AG08395 (cell line): ENCODE measurements at places on chromosomes 6 and 20.

DNA sequence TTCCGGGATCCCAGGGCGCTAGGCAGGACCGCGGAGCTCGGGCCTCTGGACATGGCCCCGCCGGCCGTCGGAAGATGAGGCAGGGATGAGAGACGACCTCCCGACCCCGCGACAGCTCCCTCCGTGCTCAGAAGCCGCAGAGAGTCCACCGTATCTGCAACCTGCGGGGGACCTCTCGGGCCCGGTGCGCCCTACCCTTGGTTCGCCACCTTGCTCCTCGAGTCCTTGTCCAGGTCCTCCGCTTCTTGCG, 301 bp downstream of the PPP1R3D start:
- no peak for DNase-seq

DNA sequence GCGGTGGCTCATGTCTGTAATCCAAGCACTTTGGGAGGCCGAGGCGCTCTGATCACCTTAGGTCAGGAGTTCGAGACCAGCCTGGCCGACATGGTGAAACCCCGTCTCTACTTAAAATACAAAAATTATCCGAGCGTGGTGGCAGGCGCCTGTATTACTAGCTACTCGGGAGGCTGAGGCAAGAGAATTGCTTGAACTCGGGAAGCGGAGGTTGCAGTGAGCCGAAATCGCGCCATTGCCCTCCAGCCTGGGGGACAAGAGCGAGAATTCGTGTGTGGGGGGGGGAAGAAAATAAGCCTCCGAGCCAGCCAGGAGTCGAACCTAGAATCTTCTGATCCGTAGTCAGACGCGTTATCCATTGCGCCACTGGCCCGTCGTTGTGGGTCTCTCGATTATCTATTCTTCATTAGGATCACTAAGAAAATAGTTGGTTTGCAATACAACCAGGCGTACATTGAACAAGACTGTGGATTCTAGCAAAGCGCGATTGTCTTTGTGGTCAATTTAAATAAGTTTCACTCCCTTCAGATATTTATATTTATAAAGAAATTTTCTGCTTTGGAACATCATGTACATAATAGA, 33.9 kb upstream of the PRSS16 start:
- DNase-seq = no peak

DNA sequence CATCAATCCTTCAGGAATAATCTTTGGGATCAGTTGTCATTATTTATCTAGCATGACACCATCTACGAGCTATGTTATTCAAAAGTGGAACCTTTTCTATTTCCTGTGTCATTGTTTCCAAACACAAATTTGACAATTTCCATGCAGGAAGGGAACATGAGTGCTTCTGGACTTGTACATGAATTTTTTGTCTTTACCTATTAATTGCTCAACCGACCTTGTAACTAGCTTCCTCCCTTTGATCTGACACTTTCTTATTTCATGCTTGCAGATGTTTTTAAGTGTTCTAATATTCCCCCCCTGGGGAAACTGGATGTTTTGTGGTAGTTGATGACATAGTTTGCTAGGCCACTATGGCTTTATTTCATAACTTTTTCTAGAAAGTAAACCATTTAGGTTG, 139.4 kb downstream of the BMP2 start:
- DNase-seq = no peak

- no peak for DNase-seq
Measured at GRCh38 chr20:53492212-53492611, 101.4 kb downstream of the ZNF217 start.

DNA sequence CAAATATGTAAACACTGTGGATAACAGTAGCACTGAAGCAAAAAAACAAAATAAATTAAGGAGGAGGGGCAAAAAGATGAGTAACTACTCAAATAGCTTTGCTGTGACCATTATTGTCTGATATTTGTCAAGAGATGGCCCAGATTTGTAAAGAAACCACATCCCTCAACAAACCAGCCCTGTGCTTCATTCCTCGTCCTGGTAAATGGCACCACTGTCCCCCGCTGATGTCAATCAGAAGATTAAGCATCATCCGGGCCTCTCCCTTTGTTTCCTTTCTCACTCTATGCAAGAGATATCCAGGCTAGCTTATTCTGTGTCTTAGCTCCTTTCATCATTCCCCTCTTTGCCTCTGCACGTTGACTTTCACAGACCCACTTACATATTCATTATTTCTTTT, 259.0 kb downstream of the SYNE1 start:
- DNase-seq = peak; percentile 61

DNA sequence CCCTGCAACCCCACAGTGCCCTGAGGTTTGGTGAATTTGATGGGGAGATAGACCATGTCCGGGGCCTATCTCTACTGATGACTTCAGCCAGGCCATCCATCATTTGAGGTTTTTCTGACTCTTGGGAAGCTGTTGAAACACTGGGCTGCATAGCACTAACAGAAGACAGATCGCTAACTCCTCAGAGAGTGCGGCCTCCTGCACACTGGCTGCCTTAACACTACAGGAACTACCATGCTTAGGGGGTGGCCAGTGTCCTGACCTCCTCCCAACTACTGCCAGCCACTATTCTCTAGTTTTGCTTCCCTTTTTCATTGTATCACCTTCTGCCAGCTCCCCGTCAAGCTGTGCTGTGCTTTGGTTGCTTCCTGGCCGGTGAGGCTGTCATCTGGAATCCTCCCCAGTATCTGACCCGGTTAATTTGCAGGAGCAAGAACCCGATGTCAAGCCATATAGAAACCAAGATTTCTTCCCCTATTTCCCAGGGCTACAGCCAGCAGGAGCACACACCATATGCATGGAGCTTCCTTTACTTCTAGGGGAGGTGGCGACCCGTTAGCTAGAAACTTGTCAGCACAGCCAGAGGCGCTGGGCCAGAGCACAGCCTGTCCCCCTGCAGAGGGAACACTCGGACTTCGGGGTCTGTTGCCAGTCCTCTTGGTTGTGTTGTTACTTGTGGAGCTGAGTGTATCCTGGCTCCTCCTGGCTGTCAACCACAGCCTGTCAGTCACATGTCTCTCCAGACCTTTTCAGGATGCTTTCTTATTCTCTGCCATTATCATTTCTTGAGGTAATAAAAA, 57.3 kb upstream of the TRAF3IP2 start:
- DNase-seq = no peak

DNA sequence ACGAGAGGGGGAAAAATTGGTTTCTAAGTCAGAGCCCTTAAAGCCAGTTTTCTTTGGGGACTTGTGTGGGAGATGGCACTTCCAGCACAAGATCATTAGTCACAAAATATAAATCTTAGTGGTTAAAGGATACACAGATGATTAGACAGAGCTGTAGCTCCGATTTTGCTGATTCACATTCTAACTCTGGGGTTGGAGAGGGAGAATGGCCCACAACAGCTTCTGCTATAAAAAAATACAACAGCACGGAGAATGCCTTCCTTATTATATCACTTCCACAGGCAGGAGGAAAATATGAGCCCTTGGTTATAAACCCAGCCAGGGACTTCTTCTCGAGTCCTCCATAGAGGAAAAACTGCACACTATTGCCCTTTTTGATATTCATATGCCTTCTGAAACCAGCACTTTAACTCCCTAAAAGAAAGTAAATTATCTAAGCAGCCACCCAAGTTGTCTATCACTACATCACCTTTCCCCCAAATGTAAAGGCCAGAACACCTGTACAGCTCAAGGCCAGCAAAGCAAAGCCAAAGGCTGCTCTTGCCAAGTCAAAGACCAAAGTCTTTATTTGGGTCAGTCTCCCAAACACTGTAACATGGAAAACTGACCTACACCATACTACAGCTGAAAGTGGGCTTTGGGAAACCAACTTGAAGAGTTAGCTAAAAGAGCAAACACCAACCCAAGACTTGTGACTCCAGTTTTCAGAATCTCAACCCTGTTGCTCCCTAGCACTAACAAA, 10.4 kb downstream of the MRPL14 start:
- DNase-seq = peak; percentile 89
